ENCODE measurements at places on chromosomes 2 and 18.

DNA sequence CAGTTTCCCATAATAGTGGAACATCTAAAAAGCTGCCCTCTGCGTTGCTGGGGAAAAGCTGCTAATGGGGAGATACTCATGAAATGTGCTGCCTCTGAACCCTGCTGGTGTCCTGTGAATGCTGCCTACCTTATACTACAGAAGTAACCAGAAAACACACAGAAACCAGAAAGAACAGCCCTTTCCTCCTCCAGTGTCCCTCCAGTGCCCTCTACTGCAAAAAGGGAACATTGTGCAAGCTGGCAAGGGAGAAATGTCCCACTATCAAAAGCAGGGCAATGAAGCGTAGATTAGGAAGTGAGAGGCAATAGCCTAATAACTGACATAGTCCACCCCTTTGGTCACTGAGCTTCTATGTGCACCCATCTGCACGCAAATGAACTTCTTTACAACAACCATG lies 162.7 kb upstream of the ETAA1 start:
- no peak for DNase-seq

DNA sequence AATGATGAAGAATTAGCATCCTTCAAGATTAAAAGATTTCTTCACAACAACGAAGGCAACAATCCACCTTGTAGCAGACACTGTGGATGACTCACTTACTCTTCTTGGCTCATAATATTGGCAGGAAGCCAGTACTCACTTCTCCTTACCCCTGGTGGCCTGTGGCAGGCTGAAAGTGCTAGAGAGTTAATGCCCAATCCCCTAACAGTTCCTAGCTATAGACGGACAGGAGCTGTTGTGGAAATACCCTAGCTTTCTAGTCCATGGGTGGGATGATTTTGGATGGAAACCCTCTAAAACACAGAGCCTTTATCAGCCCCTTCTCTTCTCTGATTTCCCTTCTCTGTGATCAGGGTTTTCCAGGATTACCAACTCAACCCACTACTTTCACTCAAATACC lies 128.6 kb upstream of the NYAP2 start:
- DNase-seq: no peak

GRCh38 chr2:105243961-105244360 lies 2.4 kb downstream of the GPR45 start:
- DNase-seq: no peak

DNA sequence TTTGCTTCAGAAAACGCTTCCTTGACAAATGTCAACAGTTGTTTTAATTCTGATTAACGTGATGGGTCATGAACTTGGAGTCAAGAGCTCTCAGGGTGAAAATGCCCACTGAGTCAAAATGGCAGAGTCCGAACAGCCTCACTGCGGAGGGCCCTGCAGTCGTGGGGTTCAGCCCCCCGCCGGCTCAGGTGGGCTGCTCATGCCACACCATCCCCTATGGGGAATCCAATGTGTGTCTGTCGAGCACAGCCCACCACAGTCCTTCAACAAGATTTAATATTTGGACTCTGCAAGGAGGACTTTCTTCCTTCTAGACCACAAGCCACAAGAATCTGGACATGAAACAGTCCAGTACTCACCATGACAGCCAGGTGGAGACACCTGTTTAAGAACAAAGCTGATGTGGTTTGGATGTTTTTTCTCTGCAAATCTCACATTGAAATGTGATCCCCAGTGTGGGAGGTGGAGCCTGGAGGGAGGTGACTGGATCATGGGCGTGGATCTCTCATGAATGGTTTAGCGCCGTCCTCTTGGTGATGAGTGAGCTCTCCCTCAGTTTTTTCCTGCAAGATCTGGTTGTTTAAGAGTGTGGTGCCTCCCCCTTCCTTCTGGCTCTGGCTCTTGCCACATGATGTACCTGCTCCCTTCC lies 201.0 kb downstream of the NDUFA10 start:
- no peak for DNase-seq

DNA sequence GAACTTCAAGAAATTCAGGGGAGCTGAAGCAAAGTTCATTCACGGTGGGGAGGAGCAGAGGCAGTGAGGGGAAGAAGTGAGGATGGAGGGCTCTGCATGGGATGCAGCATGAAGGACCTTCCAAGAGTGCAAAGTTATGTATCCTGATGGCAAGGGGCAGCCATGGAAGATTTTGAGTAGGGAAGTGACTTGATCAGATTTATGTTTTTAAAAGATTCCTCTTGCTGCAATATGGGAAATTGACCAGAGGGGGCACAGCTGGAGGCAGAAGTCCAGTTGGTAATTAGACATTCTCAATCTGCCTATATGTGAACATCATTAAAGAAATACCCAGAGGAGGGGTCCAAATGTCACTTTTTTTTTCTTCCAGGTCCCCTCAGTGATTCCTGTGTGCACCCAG lies 21.5 kb upstream of the ANXA4 start:
- DNase-seq: no peak

DNA sequence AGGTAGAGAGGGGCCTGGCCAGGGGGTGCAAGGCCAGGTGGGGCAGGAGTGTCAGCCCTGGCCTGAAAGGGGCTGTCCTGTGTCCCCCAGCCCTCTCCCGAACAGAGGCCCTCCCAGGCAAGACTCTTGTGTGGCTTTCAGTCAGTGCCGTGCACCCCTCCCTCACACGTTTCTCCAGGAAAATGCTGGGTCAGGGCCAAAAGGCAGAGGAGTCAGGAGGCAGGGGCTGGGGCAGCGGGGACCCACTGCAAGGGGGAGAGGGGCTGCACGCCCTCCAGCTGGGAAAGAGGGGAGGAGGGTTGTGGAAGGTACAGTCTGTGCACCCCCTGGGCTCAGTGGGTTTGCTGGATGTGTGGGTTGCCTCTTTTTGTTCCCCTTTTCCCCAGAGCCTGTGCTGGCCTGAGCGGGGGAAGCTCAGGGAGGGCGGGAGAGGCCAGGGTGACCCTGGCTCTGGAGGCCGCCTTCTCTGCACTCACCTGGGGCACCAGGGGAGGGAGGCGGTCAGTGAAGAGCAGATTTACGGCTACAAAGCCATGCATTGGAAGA lies 4.1 kb downstream of the KCNF1 start:
- DNase-seq: no peak
